ENCODE measurements at places on chromosomes 2 and 18.

GRCh38 chr2:159138642-159139182 lies 147.8 kb downstream of the WDSUB1 start:
- DNase-seq: no peak

GRCh38 chr2:48707466-48707865 lies 48.1 kb downstream of the LHCGR start:
- DNase-seq: no peak

GRCh38 chr18:13281406-13281805 lies 62.8 kb downstream of the LDLRAD4 start:
- DNase-seq: no peak

- no peak for DNase-seq
Observed at GRCh38 chr2:100800915-100801314, 19.0 kb upstream of the NPAS2 start.

DNA sequence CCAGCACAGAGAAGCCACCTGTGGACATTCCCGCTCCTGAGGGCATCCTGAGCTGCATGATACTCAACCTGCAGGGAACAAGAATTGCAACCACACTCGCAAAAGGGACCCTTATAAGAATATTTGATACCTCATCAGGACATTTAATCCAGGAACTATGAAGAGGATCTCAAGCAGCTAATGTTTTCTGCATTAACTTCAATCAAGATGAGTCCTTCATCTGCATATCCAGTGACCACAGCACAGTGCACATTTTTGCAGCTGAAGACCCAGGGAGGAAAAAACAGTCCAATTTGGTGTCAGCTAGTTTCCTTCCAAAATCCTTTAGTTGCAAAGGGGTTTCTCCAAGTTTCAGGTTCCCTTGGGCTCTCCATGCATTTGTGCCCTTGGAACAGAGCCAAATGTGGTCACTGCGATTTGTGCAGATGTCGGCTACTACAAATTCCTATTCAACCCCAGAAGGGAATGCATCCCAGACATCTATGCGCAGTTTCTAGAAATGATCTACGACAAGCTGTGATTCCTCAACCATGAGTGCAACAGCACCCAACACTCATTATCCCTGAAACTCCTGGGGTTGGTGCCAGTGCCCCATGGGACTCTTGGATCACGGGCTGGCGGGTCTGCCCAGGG lies 23.3 kb upstream of the FHOD3 start:
- DNase-seq: no peak
